Stimulated activated memory B cell treated with anti-CD40 and anti-IgM and Interleukin-4, amounts not matched to agents 10 μg/mL and 1 μg/mL and 100 μg/mL, for 72 hours (primary cell): ENCODE measurements at places on chromosomes 12 and 14.

- ATAC-seq = no peak
Measured at GRCh38 chr12:95994476-95994875, 1.7 kb downstream of the HAL start.

- no peak for ATAC-seq
Measured at GRCh38 chr12:131736446-131737149, 25.7 kb downstream of the SFSWAP start.

DNA sequence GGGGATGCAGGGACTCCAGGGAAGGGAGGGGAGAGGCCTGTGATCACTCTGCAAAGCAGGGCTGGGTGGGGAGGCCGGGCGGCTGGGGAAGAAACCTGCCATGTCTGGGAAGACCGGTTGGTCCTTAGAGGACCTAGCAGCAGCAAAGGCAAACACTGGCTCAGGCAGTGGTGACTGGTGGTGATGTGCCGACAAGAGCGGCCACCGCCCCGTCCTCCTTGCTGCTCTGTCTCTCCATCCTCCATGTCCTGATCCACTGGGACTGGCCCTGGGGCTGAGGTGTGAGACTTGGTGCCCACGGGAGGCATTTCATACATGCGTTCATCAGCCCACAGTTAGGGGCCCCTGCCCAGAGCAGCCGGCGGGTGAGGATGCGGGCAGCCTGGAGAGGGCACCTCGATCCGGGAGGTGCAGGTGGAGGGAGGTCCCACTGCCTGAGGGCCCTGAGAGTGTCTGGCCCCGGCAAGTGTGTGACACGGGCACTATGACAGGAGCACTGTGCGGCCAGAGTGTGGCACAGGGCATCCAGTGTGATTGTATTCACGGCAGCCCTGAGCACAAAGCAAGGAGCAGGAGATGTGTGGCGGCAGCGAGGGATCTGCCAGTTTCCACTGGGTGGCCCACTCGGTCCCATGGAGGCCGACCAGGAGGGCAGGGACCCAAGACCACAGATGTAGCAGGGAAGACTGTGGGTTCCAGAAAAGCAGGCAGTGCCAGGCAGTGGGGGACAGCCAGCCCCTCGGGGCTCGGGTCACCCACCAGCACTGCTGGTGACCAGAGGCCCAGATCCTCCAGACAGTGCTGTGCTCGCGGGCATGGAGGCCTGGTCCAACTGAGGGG is 13.9 kb downstream of the ANKRD9 start:
- ATAC-seq = no peak

DNA sequence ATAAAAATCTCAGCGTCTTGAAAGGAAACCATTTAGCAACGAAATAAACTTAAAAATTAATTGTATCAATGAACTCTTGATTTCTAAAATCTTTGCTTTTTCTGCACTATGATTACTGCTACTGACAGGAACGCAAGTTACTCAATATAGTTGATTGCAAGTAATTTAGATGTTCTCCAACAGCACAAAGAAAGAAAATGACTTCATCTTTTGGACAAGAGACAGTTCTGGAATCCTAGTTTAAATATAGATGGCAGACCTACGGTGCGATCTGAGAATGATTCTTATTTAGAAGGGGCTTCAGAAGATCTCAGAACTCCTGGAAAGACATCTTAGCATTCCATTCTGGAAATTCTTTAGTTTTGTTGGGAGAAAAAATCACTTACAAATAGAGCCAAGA is 1.4 kb upstream of the SUDS3 start:
- no peak for ATAC-seq

- ATAC-seq = no peak
Measured at GRCh38 chr14:91256661-91257060, 12.2 kb upstream of the GPR68 start.

DNA sequence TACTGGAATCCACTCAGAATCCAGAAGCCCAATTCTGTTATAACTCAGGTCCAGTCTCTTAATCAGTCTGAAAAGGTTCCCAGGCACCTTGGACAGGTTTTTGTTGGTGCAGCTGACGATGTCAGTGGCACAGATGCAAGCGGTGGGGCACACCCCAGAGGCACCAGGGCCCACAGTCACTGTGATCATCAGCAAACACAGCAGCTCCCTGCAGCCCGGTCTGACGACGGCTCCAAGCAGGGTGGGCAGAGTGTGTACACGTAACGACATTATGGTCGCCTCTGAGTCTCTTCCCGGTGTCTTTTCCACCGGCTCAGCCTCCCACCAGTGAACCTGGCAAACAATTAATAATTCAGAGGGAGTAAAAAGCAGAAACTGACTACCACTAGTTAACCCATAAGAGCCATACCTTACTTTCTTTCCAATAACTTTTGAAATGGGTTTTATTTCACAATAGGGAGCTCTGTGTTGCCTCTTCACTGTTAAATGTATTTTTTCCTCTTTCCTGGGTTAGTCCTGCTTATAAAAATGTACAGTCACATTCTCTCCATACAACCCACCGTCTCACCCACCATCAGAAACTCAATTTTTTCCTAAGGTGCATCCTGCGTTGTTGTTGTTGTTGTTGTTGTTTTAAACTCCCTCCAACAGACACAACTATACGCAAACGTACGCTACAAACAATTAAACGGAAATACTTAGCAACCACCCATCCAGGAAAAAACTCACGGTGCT is 521 bp upstream of the PCED1B start:
- ATAC-seq = peak; percentile 54

GRCh38 chr12:25106818-25107217 is 88.1 kb downstream of the DNAI7 start:
- no peak for ATAC-seq

- ATAC-seq = no peak
Measured at GRCh38 chr14:30016002-30016401, 88.4 kb upstream of the PRKD1 start.

GRCh38 chr14:72945356-72946027 is 19.2 kb downstream of the DCAF4 start:
- ATAC-seq = no peak

DNA sequence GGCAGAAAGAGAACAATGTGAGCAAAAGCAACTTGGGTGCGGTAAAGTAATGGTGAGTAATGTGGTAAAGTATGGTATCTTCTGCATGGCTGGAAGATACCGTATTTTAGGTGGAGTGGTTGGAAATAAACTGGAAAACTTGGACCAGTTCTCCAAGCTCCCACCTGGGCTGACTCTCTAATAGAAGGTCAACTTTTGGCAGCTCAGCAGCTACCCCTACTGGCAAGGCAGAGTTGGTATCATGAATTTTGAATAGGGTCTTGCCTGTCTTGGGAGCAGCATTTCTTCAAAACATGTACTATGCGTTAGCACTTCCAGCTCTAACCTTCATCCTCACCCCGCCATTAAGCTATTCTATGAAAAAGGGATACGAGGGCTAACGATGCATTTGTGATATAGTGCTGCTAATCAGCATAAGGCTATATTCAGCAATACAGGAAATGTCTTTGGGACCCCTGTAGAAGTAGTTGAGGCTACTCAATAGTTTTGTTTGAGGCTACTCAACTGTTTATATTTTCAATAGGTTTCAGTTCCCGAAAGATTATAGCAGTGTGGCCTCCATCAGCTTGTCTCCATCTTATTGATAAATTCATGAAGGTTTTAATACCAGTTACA is 276.3 kb upstream of the FAR2 start:
- ATAC-seq = no peak

GRCh38 chr12:10220398-10221077 is 7.9 kb downstream of the GABARAPL1 start:
- no peak for ATAC-seq

DNA sequence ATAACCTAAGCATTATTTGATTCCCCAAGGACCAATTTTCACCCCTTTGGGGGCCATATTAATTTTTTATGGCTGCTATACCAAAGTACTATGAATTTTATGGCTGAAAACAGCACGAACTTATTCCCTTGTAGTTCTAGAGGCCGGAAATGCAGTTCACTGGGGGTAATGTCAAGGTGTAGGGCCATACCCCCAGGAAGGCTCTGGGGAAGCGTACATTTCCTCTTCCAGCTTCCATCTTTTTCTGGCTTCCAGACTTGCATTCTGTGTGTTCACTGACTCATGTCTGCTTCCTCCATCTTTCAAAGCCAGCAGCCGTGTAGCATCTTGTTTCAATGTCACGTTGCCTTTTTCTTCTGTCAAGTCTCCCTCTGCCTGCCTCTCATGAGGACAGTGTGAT is 133.5 kb downstream of the BICD1 start:
- no peak for ATAC-seq

- no peak for ATAC-seq
Measured at GRCh38 chr14:45787167-45787566, 534.2 kb upstream of the MIS18BP1 start.

- ATAC-seq = no peak
Measured at GRCh38 chr14:99755629-99756603, 37.3 kb upstream of the EML1 start.

- no peak for ATAC-seq
Measured at GRCh38 chr12:131505561-131505960, 205.3 kb upstream of the SFSWAP start.

DNA sequence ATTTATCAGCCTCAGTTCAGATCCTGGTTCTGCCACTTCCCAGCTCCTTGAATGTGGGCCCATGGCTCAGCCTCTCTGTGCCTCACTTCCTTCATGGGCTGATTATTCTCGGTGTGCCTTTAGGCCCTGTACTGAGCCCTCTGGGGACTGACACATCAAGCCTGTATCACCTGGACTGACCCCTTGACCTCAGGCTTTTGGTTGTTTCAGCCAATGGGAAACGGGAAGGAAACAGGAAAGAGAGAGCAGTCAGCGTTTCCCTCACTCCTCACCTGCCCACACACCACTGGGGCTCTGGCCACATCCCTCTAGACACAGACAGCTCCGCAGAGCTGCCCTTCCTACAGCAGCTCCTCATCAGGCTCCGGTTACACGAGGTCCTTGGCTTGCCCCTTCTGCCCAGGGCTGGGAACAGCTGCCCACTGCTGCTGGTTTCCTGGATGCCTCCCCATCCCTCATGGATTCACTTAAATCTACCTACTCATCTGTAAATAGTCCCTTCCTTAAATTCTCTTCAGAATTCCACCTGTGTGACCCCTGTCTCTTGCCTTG is 37.0 kb upstream of the ITPR2 start:
- ATAC-seq = no peak

DNA sequence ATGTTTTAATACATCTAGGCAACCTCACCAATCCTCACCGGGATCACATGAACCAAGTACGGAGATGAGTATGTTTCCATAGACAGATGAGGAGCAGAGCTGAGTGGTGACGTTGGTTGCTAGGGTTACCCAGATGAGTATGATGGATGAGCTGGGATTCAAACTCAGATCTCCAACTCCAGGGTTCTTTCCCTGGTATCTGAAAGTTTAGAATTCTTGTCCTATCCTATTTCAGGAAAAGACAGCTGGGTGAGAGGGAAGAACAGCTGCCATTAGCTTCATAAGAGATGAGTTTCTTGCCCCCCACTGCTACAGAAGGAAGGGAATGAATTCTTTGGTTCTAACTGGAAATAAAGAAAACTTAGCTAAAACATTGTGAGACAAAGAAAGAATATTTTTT is 728.9 kb upstream of the TBX3 start:
- no peak for ATAC-seq

DNA sequence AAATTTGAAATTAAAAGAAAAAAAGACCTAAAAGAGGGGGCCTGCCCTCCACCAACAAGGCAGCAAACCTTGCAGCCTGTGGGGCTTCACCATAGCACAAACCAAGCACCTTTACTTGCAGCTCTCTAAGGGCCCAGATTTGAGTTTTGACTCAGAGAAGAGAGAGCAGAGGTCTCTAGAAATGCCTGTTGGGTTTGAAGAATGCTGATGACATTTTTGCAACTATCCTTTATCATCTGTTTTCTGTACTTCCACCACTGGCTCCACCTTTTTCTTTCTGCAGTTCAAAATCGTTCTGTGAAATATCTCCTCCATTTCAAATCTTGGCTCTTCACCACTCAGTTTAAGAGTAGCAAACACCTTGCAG is 83.8 kb upstream of the HMGA2 start:
- ATAC-seq = no peak

DNA sequence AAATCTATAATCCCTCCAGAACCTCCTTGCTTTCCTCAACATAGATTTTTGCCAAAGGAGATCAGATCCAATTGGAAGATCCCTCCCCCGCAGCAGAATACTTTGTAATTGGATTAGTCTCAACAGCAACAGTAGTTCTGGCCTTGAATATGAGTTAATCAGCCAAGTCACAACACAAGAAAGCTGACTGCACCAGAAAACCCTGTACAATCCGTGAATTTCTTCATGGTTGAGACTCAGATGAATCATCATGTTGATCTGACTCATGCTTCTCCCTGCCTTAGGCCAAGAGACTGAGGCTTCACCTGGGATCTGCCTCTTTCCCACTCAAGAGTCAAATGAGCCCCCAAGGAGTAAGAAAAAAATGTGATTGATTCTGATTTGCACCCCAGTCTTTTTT is 3.0 kb upstream of the METTL17 start:
- ATAC-seq = no peak

GRCh38 chr12:110718222-110718908 is 24.3 kb downstream of the PPP1CC start:
- ATAC-seq = peak; percentile 85

DNA sequence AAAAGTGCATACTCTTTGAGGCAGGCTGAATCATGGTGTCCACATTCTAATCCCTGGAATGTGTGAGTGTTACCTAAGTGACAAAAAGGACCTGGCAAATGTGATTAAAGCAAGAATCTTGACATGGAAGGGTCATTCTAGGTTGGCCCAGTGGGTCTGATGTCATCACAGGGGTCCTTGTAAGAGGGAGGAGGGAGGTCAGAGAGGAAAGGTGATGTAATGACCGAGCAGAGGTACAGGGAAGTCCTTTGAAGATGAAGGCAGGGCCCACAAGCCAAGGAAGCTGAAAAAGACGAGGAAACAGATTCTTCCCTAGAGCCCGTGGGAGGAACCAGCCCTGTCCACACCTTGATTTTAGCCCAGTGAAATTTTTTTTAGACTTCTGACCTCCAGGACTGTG is 60.1 kb downstream of the MAP1LC3B2 start:
- no peak for ATAC-seq

DNA sequence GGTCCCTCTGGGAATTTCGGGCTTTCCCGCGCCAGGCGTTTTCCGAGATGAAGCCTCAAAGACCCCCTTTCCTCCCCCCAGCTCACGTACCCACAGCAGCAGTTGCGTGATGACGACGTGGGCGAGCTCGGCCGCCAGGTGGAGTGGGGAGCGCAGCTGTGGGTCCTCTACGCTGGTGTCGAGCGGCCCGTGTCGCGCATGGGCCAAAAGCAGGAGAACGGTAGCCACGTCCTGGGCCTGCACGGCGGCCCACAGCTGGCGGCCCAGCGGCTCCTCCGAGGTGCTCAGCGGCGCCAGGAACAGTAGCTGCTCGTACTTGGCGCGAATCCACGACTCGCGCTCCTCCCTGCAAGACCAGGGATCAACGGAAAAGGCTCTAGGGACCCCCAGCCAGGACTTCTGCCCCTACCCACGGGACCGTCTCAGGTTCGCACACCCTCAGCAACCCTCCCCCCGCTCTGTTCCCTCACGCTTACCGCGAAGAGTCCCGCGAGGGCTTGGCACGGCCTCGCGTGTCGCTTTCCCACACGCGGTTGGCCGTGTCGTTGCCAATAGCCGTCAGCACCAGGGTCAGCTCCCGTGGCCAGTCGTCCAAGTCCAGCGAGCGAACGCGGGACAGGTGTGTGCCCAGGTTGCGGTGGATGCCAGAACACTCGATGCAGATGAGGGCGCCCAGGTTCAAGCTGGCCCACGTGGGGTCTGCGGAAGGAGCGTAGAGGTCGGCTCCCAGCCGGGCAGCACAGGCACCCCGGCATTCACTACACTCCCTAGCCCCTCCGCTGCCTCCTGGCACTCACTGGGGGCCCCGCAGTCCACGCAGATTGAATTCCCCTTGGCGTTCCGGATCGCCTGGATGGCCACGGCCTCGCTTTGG is 11.4 kb downstream of the AGAP2 start:
- no peak for ATAC-seq
